DMS53 (cell line): ENCODE measurements at places on chromosomes 6 and 20.

- DNase-seq, result no peak
Observed at GRCh38 chr20:17935761-17936160, 32.8 kb downstream of the SNX5 start.

GRCh38 chr20:15603506-15603905, 969.7 kb downstream of the KIF16B start:
- DNase-seq, result peak; percentile 35

GRCh38 chr6:37638414-37639341, 59.0 kb downstream of the MDGA1 start:
- DNase-seq, result no peak

- DNase-seq, result no peak
Observed at GRCh38 chr6:79028641-79029314, 49.3 kb downstream of the PHIP start.

DNA sequence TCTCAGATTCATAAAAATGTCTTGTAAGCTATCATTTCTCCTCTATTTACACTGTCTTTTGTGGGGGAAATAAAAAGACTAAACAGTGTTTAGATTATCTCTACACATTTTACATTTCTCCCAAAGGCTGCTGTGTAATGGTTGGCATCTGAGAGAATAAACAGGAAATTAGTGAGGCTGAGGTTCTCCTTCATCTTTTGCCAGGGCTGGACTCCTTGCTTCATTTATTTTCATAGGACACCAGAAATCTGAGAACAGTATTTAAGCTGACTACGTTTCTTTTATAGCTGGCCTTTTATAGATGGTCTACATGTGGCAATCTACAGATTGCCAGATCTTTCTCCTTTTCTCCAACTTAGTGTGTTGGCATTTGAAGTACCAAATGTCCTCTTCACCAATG, 41.5 kb downstream of the PLCB4 start:
- no peak for DNase-seq

GRCh38 chr6:21678990-21679389, 85.4 kb downstream of the SOX4 start:
- DNase-seq, result no peak

GRCh38 chr20:45253261-45253660, 1.1 kb downstream of the SLPI start:
- no peak for DNase-seq

DNA sequence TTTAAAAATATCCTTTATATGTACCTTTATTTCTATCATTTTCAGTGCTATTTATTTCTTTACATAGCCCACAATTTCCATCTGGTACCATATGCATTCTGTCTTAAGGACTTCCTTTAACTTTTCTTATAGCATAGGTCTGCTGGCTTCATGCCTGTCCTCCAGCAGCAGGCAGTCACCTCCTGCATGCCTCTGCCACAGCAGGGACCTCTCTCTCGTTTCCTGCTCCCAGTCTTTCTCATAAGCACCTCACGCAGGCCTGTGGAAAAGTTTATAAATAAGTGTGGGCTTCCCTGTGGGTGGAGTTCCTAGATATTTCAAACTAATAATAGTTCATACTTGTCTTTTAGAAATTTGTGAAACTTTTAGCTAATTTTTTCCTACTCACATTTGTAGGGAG, 133.9 kb downstream of the KCNQ5 start:
- no peak for DNase-seq

DNA sequence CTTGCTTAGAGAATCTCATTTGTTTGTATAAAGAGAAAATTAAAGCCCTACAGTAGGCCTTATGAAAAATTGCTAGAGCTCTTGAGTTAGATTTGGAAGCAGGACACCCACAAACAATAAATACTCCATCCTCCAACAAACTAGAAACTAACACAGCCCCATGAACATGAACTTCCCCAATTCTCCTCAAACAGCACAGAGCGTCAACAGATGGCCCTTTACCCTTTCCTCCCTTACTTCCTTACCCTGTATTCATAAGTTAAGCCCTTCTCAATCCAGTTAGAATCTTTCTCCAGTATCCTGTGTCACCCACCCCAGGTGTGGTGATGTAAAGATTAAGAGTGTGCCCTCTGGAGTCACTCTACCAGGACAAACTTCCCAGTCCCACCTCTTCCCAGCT, 113.7 kb downstream of the UNC5CL start:
- DNase-seq, result no peak
